ENCODE measurements at places on chromosomes 16 and 17.
A peak's percentile ranks its signal among the peaks of the same experiment; 100 is the strongest.

DNA sequence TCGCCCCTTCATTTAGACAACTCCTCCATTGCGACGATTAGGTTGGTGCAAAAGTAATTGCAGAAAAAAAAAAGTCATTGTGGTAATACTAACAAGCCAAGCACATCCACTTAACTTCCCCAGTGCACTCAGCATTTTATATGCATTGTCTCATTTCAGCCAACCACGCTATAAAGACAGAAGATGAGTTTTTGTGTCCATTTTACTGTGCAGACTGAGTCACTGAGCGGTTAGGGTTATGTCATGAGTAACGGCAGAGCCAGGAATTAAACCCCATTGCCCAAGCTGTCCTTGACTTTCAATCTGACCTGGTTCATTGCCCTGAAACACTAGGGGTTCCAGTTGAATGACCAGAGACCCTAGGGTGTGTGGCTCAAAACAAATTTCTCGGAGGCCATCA, 218.7 kb downstream of the XYLT1 start:
- DNase-seq: no peak

- no peak for DNase-seq
These were observed 50.0 kb upstream of the CAPN15 start for GRCh38 chr16:477301-478157.

GRCh38 chr17:43367737-43368242, 31.0 kb upstream of the ARL4D start:
- DNase-seq: peak; percentile 83

DNA sequence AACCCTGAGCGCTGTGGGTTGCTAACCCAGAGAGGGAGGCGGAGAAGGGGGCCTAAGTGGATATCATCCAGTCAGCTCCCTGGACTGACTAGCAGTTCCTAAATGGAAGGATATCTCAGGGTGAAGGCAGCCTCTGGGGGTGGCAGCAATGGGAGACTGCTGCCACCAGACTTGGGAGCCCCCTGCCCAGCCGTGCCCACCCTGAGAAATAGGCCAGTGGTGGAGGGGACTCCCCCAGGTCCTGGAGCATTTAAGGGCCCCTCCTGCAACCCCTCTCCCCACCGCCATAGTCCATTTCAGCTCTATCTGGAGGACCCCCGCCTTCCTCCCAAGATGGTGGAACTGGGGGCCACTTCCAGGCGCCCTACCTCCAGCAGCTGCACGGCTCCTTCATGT, 8.4 kb downstream of the TSPOAP1 start:
- DNase-seq: no peak

DNA sequence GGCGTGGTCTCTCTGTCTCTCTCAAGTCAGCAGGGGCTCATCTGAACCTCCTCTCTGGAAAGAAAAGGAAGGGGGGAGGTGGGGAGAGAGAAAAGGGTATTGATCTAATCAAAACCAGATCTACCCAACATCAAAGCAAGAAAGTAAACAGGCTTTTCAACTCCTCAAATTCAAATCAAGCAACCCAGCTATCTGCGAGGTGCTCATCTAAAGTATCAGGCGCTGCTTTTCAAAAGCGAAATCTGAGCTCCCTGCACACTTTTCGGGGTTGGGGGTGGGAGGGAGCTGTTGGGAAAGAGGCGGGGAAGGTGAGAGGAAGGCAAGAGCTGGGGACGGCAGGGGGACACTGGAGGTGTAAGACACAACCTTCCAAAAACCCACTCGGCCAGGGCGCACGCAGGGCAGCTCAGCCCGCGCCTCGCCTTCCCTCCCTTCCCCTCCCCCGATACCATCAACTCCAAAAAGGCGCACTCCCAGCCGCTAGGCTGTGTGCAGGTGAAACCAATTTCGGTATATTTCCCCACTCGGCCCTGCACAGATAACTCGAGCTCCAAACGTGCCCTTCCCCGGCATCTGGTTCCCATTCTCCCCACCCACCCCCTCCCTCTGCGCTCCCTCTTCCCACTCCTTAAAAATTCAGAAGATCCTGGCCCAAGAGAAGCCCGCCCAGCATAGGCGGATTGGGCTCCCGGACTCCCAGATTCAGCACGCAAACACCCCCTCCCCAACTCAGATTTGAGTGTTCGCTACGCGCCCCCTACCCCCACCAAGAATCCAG, 2.6 kb downstream of the AXIN2 start:
- DNase-seq: peak; percentile 10

DNA sequence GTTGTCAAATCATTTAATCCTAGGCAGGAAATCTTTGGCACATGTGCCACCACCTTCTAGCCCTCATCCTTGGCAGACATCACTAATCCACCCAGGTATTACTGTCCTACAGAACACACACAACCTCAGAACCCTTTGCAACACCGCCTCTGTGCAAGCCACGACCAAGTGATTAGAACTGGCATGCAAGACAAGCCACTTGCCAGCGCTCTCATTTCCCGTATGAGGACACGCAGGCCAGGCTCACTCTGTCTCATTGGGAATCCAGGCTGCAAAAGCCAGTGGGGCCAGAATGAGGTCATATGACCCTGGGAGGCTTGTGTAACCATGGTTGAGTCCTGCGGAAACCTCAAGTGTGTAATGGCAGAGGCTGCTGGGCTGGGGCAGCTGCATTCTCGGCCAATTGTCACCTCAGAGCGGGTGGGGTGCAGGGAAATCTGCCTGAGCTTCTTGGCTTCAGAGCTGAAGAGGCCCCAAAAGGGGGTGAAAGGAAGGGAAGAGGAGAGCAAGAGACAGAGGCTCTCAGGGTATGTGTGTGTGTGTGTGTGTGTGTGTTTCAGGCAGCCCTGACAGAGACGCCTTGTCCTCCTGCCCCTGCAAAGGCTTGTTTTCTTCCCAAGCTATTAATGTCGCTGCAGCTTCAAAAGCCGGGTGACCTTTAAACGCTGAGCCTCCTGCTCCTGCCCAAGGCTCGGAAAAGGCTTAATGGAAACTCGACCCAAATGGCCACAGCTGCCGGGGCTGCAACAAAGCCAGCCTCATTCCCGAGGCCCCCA, 43.2 kb upstream of the MRPS23 start:
- peak; percentile 36 for DNase-seq

DNA sequence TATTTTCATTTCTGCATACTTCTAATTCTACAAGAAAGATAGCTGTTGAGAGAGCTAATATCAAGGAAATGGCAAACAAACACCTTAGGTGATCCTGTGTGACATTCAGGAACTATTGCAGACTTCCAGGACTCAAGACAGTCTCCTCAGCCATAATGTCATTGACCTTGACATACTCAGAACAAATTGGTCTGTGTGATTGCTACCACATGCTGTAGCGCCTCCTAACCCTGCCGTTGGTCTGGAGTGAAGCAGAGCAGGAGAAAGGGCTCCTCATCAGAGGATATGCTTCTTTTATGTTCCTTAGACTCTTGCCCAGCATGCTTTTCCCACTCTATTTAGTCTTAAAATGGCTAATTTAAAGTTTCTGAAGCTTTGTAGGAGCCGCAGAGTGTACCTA, 194.2 kb upstream of the TBX2 start:
- DNase-seq: no peak

DNA sequence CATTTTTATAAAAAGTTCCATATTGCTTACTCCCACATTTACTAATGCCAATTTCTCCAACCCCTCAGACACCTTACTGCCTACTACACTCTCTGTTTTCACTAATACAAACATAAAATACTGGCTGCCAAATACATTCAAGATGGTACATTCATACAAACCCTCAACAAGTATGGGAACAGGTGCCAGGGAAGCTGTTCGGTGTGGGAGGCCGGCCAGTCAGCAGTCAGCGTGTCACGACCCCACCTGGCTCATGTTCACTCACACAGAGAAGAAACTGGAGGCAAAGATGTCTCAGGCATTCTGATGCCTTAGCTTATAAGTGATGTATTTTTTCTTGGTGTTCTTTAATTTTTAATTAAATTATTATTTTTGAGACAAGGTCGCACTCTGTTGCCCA, 42.4 kb upstream of the TRAP1 start:
- no peak for DNase-seq

GRCh38 chr17:5705081-5705875, 121.0 kb upstream of the NLRP1 start:
- DNase-seq: no peak

DNA sequence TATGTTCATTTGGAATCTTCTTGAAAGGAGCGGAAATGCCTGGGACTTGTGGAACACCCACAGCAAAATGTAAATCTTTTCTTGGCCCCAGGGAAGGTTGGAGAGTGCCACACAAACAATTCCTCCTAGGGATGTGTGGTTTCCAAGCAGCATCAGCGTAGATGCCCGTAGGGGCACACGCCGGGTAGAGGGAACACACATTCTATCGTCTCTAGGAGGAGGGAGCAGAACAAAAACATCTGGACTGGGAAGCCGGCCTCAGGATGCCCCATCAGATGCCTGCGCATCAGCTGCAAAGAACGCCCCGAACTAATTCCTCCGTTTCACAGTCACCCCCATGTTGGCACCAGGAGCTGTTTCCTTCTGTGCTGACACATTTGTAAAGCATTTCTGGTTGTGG, 357.9 kb upstream of the ZFHX3 start:
- DNase-seq: no peak

DNA sequence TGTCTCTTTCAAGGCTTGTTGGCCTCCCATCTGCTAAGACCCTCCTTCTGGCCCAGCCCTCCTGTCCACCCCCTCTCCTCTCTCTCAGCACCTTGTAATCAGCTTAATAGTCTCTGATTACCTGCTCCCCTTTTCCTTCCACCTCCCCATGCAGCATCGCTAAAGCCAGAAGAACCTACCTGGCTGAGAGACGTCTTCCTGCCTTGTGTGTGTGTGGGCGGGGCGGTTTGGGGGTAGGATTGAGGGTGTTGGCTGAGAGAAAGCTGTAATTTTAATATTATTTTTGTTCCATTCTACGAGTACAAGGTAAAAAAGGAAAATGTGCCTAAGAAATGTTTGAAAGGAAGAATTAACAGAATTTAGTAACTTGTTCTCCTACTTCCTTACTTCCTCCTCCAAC, 3.4 kb downstream of the DNAH9 start:
- DNase-seq: no peak

GRCh38 chr17:80422276-80422675, 7.3 kb downstream of the ENDOV start:
- no peak for DNase-seq

GRCh38 chr16:637081-638018, 1.2 kb upstream of the METTL26 start:
- DNase-seq: no peak

DNA sequence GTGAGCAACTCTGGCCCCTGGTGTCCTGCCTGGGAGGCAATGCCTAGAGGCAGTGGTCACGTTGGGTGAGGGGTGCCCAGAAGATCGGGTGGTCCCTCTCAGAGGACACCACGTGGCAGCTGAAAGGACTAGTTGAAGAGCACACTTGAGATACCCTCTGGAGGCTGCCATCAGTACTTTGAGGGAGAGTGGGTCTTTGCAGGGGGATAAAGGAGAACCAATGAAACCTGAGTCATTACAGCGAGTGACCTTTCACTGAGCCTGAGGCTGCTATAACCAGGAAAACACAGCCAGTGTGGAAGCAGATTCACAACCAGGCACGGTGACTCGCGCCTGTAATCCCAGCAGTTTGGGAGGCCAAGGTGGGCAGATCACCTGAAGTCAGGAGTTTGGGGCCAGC, 18.9 kb downstream of the CA4 start:
- no peak for DNase-seq

GRCh38 chr16:65005696-65006095, 116.2 kb downstream of the CDH11 start:
- DNase-seq: no peak

DNA sequence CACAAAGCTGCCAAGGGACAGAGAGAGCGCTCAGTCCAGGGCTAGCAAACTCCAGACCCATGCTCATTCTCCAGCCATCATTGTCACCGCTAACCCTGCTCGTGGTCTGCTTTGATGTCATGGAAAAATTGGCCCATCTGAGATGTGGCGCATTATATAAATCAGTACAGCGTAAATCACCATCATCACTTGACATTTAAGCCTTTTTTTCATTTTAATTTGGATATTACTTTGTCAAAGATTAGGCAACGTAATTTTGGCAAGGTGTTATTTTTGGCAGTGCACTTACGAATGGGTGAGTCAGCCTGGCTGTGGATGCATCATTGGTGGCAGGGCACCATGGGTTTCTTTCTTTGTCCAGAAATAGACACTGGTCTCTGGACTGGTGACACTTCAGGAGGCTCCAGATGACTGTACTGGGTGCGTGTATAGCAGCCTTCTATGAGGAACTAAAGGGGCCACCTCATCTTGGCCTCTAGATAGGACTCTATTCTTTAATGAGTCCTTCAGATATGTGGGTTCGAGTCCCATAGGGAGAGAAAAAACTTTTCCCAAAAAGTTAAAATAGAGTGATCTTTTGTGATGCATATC, 166.3 kb downstream of the MSI2 start:
- no peak for DNase-seq

DNA sequence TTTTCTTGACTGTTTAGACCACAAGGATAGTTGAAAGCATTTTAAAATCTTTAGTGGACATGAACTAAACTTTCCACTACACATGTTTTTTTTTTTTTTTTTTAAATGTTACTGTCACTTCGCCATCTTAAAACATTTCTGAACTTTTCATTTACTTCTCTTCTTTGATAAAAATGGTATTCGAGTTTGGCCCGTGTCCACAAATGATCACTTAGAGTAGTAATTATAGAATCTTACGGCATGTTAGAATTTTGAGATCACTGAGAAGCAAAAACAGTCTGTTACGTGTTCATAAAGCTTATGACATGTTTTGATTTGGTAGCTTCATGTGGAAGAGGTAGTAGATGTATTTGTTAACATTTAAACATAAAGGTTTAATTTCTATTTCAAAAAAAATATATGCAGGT, 1.1 kb downstream of the NSRP1 start:
- no peak for DNase-seq

DNA sequence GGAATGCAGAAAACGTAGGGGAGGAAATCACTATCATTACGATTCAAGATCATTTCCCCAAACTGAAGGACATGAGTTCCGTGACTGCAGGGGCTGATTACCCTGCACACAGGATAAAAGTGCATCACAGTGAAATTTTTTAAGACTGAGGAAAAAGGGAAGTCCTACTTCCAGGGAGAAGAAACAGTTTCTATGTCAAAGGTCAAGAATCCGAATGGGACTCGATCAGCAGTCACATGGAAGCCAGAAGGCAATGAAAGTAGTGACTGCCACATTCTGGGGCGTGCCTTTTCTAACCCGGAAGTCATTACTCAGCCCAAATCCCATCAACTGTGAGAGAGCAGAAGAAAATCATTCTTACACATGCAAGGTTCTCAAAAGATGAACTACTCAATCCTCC, 12.1 kb downstream of the ZZEF1 start:
- DNase-seq: no peak

DNA sequence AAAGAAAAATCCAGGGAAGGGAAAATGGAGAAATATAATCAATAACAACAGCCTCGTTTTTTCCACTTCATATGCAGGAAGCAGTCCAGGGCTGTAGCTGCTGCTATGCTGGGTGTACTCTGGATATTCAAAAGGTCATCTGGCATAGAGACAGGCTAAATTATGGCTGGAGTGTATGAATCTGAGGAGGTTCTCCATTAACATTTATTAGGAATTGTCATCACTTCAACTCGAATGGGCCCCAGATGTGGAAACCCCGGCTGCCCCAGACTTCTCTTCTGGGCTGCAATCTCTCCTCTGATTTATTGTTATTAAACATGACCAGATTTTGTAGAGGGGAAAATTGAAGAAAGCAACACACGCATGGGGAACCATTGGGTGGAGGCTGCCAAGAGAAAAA, 33.5 kb upstream of the SKAP1 start:
- no peak for DNase-seq

Measured in NCI-H748 treated with DMSO at 0.1 percent for 48 hours (cell line).